ENCODE measurements at places on chromosomes 7 and 10.

- no peak for DNase-seq
Measured at GRCh38 chr7:77321300-77321699, 94.8 kb downstream of the GSAP start.

DNA sequence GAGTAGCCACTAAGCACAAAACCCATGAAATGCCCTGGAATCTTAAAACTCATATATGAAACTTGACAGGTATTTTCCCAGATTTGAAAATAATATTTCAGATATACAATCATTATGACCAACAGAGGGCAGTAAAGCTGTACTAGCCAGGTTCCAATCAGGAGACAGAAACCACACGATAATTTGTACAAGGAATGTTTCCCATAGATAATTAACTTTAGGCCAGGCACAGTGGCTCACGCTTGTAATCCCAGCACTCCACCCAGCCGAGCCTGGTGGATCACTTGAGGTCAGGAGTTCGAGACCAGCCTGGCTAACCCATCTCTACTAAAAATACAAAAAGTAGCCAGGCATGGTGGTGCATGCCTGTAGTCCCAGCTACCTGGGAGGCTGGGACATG, 31.0 kb upstream of the NUB1 start:
- peak; percentile 41 for DNase-seq

- no peak for DNase-seq
Measured at GRCh38 chr10:132076578-132077081, 10.9 kb downstream of the JAKMIP3 start.

GRCh38 chr10:71693377-71693776, 26.2 kb downstream of the C10orf105 start:
- DNase-seq, result no peak

DNA sequence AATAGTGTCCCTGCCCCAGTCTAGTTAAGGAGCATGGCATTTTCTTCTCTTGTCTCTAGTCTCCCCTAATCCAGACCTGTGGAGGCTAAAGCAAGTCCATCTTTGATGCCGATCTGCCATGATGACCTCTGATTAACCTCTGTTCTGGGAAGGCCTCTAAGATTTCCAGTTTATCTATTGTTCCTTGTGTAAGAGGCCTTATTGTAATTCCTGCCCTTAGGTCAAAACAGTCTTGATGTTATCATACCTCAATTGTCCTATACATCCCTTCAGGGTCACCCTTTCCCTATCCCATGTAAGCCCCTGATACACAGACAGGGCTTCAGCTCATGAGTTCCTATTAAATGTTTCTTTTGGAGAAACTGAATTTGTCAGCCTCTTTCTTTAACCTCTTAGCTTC, 4.9 kb upstream of the ZMIZ2 start:
- no peak for DNase-seq

GRCh38 chr10:123868038-123869019, 23.3 kb downstream of the CPXM2 start:
- DNase-seq, result no peak

Measured in NCI-H1694 treated with DMSO at 0.1 percent for 48 hours (cell line).